ENCODE measurements at places on chromosomes 2 and 18.

- no peak for DNase-seq
Observed at GRCh38 chr18:10432781-10433180, 21.7 kb upstream of the APCDD1 start.

GRCh38 chr2:205237524-205237923 is 444.8 kb upstream of the NRP2 start:
- DNase-seq: no peak

DNA sequence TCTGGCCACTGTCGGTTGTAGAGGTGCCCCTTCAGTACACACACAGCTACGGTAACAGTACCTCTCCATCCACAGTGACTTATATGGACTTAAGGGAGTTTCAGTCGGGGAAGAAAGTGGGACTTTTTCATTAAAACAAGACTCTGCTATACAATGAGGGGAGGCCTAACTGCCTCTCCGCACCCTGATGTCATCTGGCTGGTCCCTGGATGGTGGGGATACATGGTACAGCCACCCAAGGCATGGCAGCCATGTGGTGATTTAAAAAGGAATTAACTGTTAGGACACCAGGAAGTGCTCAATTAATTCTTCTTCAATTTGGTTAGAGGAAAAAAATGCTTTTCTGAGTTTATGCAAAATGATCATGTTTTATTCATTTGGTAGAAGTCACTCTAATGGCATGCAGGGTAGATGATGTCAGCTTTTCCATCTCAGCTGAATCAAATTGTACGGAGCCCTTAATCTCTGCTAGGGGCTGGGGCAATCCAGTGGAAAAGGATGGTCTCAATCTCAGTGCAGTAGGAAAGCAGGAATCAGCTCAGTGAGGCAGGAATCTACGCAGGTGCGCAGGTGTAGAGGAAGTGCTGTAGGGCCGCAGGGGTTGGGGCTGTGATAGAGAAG is 243.9 kb downstream of the PRKCE start:
- peak; percentile 75 for DNase-seq

GRCh38 chr18:8996771-8997432 is 105.6 kb upstream of the NDUFV2 start:
- DNase-seq: no peak

GRCh38 chr2:34785206-34785785 is 1186.2 kb upstream of the FAM98A start:
- DNase-seq: no peak

DNA sequence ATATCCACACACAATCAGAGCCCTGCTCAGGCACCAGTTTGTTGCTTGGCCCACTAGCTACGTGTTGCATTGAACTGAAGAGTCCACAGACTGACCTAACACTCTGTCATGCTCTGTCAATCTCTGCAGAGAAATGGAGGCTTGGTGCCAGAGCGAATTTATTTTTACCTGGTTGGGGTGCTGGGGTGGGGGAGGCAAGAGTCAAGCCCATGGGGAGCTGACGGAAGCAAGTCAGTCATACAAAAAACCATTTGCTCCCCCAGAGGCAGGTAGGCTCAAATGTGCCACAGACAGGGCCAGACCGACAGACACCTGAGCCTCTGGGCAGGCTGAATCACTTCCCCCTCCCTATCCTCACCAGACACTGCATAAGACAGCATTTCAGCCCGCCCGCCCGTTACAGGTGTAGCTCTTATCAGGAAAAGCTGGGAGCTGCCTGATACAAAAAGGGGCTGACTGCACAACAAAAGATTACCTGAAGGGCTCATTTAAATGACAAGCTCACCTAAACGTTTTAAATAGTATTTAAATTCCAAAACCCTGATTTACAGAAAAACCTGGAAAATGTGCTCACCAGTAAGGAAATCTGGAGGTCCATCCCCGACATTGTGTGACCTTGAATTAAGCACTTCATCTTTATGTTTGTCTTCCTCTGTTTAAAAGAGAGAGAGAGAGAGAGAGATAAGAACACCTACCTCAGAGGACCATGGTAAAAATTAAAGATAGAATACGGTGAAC is 2.1 kb upstream of the PCBP1 start:
- DNase-seq: no peak

GRCh38 chr18:71105078-71105819 is 816.4 kb downstream of the SOCS6 start:
- no peak for DNase-seq

DNA sequence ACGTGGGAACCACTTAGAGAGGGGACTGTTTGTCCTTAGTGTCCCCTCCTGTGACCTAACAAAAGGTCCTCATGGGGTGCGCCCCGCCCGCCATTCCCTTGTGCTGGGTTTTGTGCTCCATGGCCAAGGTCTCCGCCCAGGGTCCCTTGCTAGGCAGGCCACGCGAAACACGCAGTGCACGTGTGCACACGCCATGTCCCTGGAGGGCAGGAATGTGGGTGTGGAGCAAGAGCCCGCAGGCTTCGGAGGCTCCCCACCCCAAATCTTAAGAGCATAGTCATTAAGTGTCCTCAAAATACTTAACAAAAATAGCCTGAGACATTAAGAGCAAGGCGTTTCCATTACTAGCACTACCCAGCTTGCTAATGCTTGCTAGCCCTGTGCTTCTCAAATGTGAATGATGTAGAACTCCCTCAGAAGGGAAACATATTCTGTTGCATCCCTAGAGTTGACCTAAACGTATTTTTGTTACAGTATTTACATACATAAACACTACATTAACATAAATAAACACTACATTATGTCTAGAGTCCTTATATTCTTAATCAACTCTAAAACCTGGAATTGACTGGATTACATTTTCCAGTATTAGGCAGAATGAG is 117.6 kb upstream of the APCDD1 start:
- DNase-seq: no peak

DNA sequence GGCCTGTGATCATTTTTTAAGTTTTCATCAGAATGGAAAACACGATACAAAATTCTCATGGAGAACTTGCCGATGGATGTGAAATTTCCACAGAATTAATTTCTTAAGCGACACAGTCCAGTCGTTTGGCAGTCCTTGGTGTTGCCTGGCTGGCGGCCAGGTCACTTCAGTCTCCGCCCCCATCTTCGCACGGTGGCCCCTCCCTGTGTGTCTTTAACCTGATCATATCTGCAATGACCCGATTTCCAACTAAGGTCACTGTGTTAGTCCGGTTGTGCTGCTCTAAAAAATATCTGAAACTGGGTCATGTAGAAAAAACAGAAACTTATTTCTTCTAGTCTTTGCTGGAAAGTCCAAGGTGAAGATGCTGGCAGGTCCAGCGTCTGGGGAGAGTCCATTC is 44.5 kb upstream of the COPS8 start:
- no peak for DNase-seq

DNA sequence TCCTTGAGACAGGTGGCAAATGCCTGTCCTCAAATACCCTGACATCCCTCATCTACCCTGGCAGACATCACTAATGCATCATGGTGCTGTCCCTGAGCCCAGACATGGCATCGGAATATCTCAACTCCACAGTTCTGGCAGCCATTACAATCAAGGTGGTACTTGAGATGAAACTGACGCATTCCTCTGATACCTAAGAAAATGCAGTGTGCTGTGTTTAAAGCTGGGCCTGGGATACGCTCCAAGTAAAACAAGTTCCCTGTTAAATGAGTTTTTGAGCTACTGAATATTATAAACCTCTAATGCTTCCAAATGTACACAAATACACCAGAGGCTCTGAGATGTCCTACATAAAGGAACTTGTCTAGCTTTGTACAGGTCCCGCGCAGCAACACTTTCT is 29.8 kb downstream of the POLR1A start:
- DNase-seq: no peak

- no peak for DNase-seq
Observed at GRCh38 chr2:63497576-63497975, 90.7 kb downstream of the WDPCP start.

- DNase-seq: no peak
Observed at GRCh38 chr2:40740419-40740818, 288.5 kb upstream of the SLC8A1 start.

DNA sequence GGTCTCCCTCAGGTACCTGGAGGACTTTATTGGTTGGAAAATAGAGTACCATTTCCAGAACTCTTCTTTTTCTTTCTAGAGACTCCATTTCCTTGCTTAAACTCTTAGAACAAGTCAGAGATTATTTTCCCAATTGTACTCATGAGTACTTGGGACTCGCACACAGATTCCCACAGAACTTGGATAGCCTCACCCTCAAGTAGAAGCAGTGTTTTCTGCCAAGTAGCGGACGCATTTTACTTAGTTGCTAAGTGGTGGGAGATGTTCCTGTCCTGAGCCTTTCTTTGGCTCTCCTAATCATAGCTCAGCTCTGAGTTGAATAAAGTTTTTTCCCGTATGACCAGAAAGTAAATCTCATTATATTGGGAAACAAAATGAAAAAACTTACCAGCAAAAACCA is 17.2 kb downstream of the SLC30A3 start:
- no peak for DNase-seq

DNA sequence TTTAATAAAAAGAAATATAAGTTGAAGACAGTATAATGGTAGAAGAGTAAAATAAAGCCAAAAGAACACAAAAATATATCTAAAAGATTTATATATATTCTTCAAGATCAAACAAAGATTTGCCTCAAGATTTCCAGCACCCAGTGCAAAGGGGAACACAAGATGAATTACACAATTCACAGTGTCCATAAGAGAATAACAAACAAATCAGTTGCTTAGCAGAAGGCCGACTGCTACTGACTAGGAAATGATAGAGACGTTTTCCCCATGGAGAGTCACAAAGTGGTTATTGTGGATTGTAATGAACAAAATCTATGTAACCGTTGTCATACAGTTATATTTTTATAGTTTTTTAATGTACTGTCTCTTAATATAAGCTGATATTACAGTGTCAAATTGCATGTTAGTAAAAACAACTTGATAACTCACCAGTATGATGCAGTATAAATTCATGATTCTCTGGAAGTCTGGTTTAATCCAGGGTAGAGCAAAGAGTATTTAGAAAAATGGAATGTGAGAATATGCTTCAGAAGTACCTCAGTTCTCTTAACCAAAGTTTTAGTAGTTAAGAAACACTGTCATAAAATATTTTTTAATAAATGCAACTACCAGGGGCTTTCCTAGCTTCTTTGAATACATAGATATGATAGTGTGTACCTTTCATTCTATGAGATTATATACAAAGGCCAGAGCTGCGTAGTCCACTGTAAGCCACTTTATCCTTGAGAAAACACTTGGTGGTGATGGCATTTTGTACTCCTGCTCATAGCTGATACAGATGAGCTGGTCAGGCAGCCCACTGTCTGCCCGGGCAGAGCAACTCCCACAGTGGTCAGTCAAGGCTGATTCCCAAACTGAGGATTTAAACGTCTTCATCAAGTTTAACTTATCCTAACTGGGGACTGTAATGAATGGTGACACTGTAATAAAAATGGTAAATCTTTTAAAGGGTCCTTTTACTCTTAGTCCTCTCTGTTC is 180.5 kb upstream of the DTNA start:
- DNase-seq: no peak

GRCh38 chr2:70143314-70144150 is 47.3 kb downstream of the C2orf42 start:
- DNase-seq: no peak

GRCh38 chr2:46270384-46270783 is 26.8 kb upstream of the EPAS1 start:
- no peak for DNase-seq

DNA sequence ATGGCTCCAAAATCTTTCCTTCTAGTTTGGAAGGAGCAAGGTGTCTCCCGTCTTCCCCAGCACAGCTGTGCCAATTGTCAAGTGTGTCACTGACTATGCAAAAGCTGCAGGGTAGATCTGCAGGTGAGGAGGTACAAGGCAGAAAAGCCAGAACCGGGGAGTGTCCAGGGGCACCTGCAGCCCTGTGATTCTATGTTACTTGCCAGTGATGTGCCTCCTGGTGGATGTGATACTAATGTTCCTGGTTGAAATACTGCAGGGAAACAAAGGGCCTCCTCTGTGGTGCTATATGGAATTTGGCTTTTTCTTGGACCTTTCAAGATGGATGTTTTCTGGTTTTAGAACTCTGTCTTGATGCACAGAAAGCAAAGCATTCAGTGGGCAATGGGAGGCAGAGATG is 80.3 kb downstream of the ST6GAL2 start:
- DNase-seq: no peak

GRCh38 chr2:31558401-31559295 is 22.1 kb downstream of the SRD5A2 start:
- peak; percentile 16 for DNase-seq

- DNase-seq: no peak
Observed at GRCh38 chr18:57841568-57841967, 38.5 kb upstream of the ATP8B1 start.

- peak; percentile 37 for DNase-seq
Observed at GRCh38 chr18:50297621-50298442, 10.3 kb upstream of the CXXC1 start.

DNA sequence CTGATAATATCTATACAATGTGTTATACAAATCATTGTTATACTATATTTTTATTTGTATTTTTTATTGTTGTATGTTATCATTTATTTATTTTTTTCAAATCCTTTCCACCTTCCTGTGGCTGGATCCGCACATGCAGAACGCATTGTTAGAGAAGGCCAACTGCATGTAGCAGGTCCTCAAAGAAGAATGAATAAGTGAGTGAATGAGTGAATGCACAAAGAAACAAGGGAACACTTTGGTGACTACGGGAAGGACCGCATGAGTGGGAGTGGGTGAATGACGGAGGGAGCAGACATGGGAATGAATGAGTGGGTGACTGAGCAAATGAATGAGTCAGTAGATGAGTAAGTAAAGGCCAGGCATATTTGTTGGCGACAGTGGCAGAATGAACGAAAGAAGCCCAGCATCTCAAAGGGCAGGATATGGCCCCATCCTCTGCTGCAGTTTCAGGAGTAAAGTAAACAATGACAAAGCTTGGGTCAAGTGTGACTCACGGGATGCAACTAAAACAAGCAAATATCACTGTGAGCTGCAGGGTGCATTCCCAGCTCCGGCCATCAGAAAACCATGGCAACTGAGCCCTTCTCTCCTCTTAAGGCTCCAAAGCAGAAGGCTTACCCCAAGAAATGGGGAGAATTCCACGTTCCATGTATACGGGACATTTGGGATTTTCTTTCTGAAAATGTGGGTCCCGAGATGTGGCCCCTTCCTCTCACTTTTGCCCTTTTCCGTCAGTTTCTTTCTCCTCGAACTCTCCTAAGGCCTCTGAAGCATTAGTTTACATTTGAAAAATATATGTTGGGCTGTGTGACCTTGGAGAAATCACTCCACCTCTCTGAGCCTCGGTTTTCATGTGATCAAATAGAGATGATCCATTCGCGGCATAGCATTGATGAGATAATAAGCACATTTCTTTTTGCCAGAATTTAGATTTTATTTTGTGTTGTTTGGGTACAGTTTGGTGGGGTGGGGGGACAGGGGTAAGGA is 24.5 kb downstream of the KCNF1 start:
- peak; percentile 75 for DNase-seq

GRCh38 chr2:4053769-4054493 is 350.6 kb downstream of the DCDC2C start:
- DNase-seq: no peak

DNA sequence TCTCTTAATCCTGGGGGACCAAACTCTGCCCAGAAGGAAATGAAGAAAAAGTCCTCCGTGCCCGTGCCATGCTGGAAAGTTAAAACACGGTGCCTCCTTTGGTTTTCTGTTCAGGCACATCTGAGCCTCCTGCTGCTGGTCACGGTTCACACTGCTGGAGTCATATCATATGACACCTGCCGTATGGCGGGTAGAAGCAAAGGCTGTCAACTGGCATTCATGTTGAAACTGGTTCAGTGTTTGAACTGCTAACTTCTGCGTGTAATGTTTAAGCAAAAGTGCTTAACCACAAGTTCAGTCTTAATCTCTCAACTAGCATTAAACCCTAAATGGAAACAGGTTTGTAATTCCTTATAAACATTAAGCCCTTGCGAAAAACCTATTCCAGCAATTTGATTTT is 3.1 kb downstream of the STK39 start:
- no peak for DNase-seq

GRCh38 chr2:28713577-28714298 is 37.9 kb upstream of the PPP1CB start:
- no peak for DNase-seq
